ENCODE measurements at places on chromosomes 11 and 22. TPM values are rescaled to one million over a fixed set of nuclear protein-coding genes. Genes with fewer than 3 reads are reported as not detected.

The DCDC1 gene
- not detected for total RNA-seq

The CCDC188 gene
- total RNA-seq, result not detected

The SLC6A5 gene
- total RNA-seq, result not detected

The C22orf42 gene
- total RNA-seq, result not detected

The POLR2F gene
- total RNA-seq, result 56.1 TPM

The BAIAP2L2 gene
- total RNA-seq, result 1.1 TPM

The TRIM49 gene
- total RNA-seq, result not detected

The PDE3B gene
- total RNA-seq, result 135 TPM

The CREB3L1 gene
- total RNA-seq, result not detected

The GAS2L1 gene
- 7.6 TPM for total RNA-seq

The EHF gene
- total RNA-seq, result not detected

The F2 gene
- total RNA-seq, result not detected

The UBQLN3 gene
- total RNA-seq, result not detected

The C1QTNF4 gene
- total RNA-seq, result 0.39 TPM

The RSF1 gene
- total RNA-seq, result 55.7 TPM

The C22orf15 gene
- 3.6 TPM for total RNA-seq

The MTNR1B gene
- total RNA-seq, result not detected

The TSPAN18 gene
- total RNA-seq, result 67.5 TPM

The BIK gene
- 2.3 TPM for total RNA-seq

The SCT gene
- not detected for total RNA-seq

The FADS2 gene
- total RNA-seq, result 266 TPM

The THOC5 gene
- total RNA-seq, result 51.5 TPM

The TCN1 gene
- not detected for total RNA-seq

The PRR33 gene
- 0.05 TPM for total RNA-seq
